WTC11 (cell line): ENCODE measurements at places on chromosomes 12 and 14.

DNA sequence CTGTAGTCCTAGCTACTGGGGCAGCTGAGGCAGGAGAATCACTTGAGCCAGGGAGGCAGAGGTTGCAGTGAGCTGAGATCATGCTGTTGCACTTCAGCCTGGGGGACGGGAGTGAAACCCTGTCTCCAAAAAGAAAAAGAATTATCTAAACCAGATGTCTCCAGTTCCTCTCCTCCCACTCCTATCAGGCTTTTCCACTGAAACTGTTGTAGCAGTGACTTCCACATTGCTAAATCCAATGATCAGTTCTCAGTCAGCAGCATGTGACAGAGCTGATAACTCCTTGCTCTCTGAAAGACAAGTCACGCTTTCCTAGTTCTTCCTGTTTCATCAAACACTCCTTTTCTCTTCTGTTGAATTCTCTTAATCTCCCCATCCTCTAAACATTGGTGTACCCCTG lies 8.6 kb downstream of the SLC38A6 start:
- H3K27ac ChIP-seq: no peak overlapping the region
- no peaks in the 10 kb centered on the region; the same call in 1 of the 2 replicates for H3K4me1 ChIP-seq
- no peak for DNase-seq
- H3K36me3 ChIP-seq: 0 out of 2 replicates have a peak, but pooled peaks cover 3% of the 10 kb centered on the region
- no peak overlapping the region for H3K4me3 ChIP-seq
- H3K27me3 ChIP-seq: no peaks in the 10 kb centered on the region

GRCh38 chr14:36264595-36264994 lies 55.8 kb downstream of the MBIP start:
- no peaks in the 10 kb centered on the region for H3K36me3 ChIP-seq
- peaks cover 25% of the 10 kb centered on the region for H3K4me1 ChIP-seq
- H3K27ac ChIP-seq: no peak overlapping the region
- H3K4me3 ChIP-seq: no peak overlapping the region
- H3K27me3 ChIP-seq: peaks cover 66% of the 10 kb centered on the region
- no peak for DNase-seq

- DNase-seq: peak; percentile 76
- no peaks in the 10 kb centered on the region for H3K27me3 ChIP-seq
- peak within 1 kb of the TSS; percentile 80 for H3K4me3 ChIP-seq
- no peaks in the 10 kb centered on the region for H3K36me3 ChIP-seq
- peaks cover 27% of the 10 kb centered on the region for H3K4me1 ChIP-seq
These were observed at the start of gene NRXN3 for GRCh38 chr14:78170203-78170602. Gene NRXN3 (plus strand): TSS chr14:78170373. CDS start chr14:78243094, 72,721 bp downstream.

- peaks cover 10% of the 10 kb centered on the region for H3K4me1 ChIP-seq
- DNase-seq: no peak
- H3K4me3 ChIP-seq: no peak overlapping the region
- H3K36me3 ChIP-seq: no peaks in the 10 kb centered on the region
These were observed 131.7 kb downstream of the TMTC2 start for GRCh38 chr12:82818271-82819035.

- no peak overlapping the region for H3K4me3 ChIP-seq
- DNase-seq: no peak
- peaks cover 18% of the 10 kb centered on the region for H3K4me1 ChIP-seq
These were observed 380.2 kb downstream of the NAV3 start for GRCh38 chr12:78210894-78211302.

GRCh38 chr12:89695100-89695499 lies 13.5 kb downstream of the ATP2B1 start:
- H3K27ac ChIP-seq: no peak overlapping the region
- DNase-seq: no peak
- H3K4me1 ChIP-seq: peaks cover 35% of the 10 kb centered on the region
- H3K4me3 ChIP-seq: no peak overlapping the region

GRCh38 chr12:116121453-116121871 lies 156.0 kb downstream of the MED13L start:
- DNase-seq: no peak
- H3K4me3 ChIP-seq: peak overlapping the region; percentile 18; the same call in 1 of the 2 replicates
- no peaks in the 10 kb centered on the region for H3K36me3 ChIP-seq
- H3K27ac ChIP-seq: peak overlapping the region; percentile 57; the same call in 1 of the 2 replicates

DNA sequence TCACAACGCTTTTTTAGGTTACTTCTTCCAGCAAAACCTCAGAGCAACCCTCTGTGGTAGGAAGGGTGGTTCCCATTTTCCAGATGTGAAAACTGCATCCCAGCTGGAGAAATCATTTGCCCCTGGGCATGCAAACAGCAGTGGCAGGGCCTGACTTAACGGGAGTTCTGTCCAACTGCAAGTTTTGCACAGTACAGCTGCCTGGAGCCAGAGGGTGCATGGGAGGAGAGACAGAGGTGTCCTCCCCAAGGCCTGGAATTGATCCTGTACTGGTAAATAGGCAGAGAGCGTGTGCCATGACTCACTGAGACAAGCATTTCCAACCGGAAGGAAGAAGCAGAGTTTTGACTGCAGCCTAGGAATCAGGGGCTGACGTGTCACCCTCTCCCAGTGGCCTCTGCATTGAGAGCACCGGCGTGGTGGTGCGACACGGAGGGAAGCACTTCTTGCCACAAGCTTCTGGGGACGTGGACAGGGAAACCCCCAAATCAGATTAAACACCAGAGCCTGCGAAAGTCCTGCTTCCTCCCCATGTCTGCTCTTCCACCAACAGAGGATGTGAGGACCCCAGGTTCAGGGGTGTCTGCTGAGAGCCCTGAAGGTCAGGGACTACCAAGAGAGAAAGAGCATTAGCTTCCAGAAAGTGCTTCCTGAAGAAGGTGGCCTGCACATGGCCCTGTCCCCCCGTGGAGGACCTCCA lies 19.0 kb upstream of the SERPINA4 start:
- H3K36me3 ChIP-seq: no peaks in the 10 kb centered on the region
- H3K4me1 ChIP-seq: peaks cover 36% of the 10 kb centered on the region
- no peak overlapping the region for H3K27ac ChIP-seq
- H3K27me3 ChIP-seq: no peaks in the 10 kb centered on the region; the same call in 1 of the 2 replicates
- DNase-seq: no peak

DNA sequence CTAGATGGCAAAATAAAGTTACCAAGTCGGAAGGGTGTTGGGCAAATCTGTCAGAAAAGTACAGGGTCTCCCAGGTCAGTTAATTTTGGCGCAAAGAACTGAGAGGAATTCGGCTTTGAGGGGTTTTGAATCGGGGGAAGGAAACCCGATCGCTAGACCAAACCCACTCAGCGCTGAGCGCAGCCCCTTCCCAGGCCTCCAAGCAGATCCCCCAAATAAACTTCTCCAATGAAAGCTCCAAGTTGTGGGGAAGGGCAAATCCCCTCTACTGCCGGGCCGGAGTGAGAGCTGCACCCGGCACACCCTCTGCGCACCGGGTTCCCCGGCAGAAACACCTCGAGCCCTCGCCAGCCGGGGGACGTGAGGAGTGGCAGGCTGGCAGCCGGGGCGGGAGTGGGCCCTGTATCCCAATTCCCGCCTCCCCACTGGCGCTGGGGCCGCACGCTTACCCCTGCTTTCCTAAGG lies 441 bp downstream of the E2F7 start:
- no peak for DNase-seq
- peaks cover 36% of the 10 kb centered on the region for H3K36me3 ChIP-seq
- H3K4me1 ChIP-seq: peaks cover 29% of the 10 kb centered on the region
- no peaks in the 10 kb centered on the region for H3K27me3 ChIP-seq
- peak overlapping the region; percentile 89 for H3K4me3 ChIP-seq

DNA sequence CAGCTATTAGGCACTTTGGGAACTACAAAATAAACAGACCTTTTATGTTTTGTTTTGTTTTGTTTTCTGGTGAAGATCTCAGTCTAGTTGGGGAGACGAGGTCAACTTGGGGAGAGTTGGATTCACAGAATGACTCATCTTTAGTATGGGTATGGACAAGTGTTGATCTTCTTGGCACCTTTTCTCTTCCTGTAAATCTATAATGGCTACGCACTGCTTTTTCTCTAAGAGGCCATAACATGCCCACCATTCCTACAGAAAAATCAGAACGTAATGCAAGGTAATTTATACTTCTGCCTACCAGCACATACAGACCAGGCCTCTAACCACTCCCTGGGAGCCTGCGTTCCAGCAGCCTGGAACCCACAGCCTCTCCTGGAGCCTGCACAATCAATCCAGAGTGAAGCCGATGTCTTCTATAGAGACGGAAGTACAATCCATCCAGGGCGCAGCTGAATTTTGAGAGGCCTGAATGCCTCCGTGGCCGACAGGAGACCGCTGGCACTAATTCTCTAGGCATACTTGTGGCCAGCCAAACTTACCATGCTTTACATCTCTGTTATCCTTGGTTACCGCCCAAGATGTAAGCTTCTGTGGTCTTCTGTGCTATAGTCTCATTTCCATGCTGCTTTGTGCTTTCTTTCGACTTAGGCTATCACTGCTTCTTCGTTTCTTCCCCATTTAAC lies 717 bp downstream of the PPHLN1 start:
- H3K27me3 ChIP-seq: no peaks in the 10 kb centered on the region
- H3K4me1 ChIP-seq: peaks cover 36% of the 10 kb centered on the region
- H3K27ac ChIP-seq: peak overlapping the region; percentile 99
- H3K36me3 ChIP-seq: no peaks in the 10 kb centered on the region

DNA sequence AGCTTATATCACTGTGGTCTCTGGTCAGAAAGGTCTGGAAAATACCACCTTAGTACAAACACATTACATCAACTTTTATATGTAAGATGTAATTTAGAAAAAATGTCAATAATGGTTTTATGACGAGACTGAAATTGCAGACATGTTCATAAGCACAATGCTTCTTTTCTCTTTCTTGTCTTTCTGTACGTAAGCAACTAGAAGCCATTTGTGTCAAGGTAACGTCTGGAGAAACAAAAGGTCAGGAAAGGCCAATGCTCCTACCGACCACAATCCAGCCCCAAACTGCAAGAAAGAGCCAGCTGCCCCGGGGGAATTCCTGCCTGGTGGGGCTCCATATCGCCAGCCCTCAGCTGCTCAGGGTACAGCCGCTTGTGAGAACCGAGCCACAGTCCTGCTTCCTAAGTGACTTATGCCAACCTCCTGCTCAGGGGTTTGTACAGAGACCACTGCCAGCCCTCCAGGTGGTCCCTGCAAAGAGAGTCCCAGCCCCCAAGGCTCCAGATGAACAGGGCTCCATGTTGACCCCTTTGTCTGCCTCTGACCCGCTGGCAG lies 6.3 kb downstream of the ZNF839 start:
- H3K27me3 ChIP-seq: no peaks in the 10 kb centered on the region; the same call in 1 of the 2 replicates
- 0 out of 2 replicates have a peak overlapping the region, but pooled peaks have one; percentile 41 for H3K27ac ChIP-seq
- H3K4me3 ChIP-seq: no peak overlapping the region

DNA sequence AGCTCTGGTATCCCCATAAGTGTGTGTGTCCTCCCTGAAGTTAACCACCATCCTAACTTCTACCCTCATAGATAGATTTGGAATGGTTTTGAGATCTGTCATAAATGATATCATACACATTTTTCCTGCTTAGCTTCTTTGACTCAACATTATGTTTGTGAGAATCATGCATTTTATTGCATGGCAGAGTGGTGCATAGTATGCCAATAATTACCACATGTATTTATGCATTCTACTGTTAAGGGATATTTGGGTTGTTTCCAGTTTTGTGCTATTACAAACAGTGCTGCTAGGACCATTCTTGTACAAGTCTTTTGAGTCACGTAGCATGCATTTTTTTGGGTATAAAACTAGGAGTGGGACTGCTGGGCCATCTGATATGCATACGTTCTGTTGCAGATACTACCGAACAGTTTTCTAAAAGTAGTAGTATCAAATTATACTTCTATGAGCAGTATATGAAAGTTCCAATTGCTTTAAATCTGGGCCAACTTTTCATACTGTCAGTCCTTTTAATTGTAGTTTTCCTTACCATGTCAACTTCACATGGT lies 13.4 kb downstream of the GRIP1 start:
- H3K36me3 ChIP-seq: no peaks in the 10 kb centered on the region
- DNase-seq: no peak
- peaks cover 31% of the 10 kb centered on the region for H3K4me1 ChIP-seq
- H3K4me3 ChIP-seq: no peak overlapping the region
- no peak overlapping the region for H3K27ac ChIP-seq

GRCh38 chr14:54672688-54673087 lies 105.8 kb downstream of the SAMD4A start:
- H3K27me3 ChIP-seq: no peaks in the 10 kb centered on the region
- peaks cover 72% of the 10 kb centered on the region for H3K4me1 ChIP-seq
- no peak overlapping the region for H3K4me3 ChIP-seq
- H3K27ac ChIP-seq: no peak overlapping the region; the same call in 1 of the 2 replicates
- no peaks in the 10 kb centered on the region for H3K36me3 ChIP-seq

GRCh38 chr12:101829639-101830366 lies 956 bp downstream of the GNPTAB start:
- DNase-seq: no peak
- H3K27me3 ChIP-seq: no peaks in the 10 kb centered on the region
- H3K4me1 ChIP-seq: peaks cover 39% of the 10 kb centered on the region
- peak overlapping the region; percentile 96 for H3K4me3 ChIP-seq
- H3K27ac ChIP-seq: peak overlapping the region; percentile 60; the same call in 1 of the 2 replicates
- H3K36me3 ChIP-seq: no peaks in the 10 kb centered on the region

DNA sequence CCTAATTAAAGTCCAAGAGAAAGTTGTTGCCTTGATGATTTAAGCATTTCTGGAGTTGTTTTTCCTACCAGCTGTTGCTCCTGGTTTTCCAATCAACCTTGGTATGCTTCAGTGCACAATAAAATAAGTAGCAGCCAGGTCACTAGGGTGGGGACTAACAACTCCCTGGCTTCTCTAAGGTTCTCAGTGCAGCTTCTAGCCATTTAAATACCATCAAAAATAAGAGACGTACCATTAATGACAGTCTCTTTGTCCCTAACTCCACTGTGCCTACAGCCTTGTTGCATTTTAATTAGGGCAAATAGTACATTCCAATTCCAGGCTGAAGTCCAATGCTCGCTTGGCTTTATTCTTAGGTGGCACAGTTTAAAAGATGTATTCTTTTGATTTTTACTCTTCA lies 11.8 kb downstream of the STON2 start:
- DNase-seq: no peak
- H3K27me3 ChIP-seq: no peaks in the 10 kb centered on the region; the same call in 1 of the 2 replicates
- H3K36me3 ChIP-seq: peaks cover 2% of the 10 kb centered on the region; the same call in 1 of the 2 replicates

- peaks cover 37% of the 10 kb centered on the region for H3K4me1 ChIP-seq
- peak overlapping the region; percentile 99 for H3K4me3 ChIP-seq
- H3K36me3 ChIP-seq: peaks cover 14% of the 10 kb centered on the region
- H3K27me3 ChIP-seq: no peaks in the 10 kb centered on the region
- DNase-seq: no peak
These were observed 1.7 kb downstream of the ATF7IP start for GRCh38 chr12:14367040-14367661.

DNA sequence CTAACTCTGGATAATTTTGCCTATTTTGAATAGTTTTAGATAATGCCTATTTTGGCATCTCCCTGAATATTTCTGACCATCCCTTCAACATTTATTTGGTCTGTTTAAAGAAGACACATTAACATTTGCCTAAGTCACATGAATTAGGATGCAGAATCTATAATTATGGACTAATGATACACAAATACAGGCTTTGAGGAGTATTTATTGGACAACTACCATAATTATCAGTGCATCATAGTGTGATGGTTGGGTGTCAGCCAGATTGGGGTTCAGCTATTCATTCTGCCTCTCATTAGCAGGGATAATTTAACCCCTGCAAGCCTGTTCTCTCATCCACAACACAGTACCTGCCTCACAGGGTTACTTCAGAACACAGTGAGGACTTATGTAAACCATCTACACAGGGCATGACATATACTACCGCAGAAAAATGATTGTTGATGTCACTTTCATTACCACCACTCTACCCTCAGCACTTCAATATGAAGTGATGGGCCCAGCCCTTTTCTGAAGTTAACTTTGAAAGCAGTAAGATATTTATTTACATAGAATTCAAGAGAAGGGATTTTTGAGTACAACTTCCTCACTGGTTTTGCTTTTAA lies 14.4 kb downstream of the PRKCH start:
- no peaks in the 10 kb centered on the region for H3K36me3 ChIP-seq
- peaks cover 14% of the 10 kb centered on the region for H3K4me1 ChIP-seq
- H3K4me3 ChIP-seq: no peak overlapping the region
- DNase-seq: no peak
- no peaks in the 10 kb centered on the region for H3K27me3 ChIP-seq
